Muscle of leg (tissue), 16 donors: ENCODE measurements at places on chromosomes 2 and 18.
A peak's percentile ranks its signal among the peaks of the same experiment; 100 is the strongest.

DNA sequence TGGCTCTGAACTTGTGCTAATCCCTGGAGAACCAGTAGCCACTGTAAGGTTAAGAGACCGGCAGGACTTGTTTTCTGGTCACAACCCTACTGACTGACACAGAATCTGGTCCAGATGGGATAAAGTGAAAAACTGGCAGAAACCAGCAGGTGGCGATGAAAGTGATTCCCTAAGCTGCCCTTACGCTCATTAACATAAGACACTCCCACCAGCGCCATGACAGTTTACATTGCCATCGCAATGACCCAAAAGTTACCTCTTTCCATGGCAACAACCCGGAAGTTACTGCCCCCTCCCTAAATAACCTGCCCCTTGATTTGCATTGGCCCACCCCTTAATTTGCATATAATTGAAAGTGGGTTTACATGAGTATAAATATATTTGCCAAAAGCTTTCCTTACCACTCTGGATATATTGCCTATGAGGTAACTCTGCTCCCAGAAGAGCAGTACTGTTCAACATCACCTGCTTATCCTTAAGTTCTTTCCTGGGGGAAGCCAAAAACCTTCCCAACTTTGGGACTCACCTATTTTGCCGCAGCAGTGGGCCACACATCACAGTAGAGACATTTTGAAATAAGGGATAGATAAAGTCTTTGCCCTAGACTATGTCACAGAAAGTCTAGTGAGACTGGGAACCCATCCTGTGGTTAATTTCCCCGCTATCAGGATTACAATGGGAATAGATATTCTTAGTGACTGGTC lies 35.8 kb upstream of the AFF3 start:
- peak; percentile 22 for DNase-seq

DNA sequence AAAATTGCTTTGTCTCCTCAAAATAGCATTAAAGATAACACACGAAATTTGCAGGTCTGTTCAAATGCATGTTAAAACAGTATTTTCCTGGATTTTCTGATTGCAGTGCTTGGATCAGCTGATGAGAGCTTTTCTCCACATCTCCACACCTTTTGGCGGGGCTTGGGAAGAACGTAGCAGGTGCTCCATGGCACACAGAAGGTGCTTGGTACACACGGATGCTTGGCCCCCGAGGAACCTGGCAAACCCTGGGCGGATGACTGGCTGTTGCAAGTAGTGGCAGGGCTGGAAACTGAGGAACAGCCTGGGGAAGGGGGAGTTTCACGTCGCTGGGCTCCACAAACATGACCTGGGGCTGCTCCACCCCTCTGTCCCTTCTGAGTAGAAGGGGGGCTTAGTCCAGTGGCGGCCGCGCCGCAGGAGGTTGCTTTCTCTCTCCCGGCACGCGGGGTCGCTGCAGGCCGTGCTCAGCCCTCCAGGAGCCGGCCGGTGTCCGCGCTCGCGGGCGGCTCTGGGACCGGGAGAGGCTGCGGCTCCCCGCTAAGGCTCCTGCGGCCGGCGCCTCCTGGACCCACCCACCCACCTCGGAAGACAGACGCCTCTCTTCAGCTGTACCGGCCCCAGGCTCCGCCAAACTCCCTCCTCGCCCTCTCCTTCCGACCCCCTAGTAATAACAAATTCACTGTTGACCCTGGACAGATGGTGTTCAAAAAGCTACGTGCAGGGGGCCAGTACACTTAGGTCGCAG lies 69.3 kb downstream of the MARCO start:
- peak; percentile 30 for DNase-seq

GRCh38 chr2:202038471-202039277 lies 5.0 kb downstream of the FZD7 start:
- DNase-seq, result peak; percentile 57

DNA sequence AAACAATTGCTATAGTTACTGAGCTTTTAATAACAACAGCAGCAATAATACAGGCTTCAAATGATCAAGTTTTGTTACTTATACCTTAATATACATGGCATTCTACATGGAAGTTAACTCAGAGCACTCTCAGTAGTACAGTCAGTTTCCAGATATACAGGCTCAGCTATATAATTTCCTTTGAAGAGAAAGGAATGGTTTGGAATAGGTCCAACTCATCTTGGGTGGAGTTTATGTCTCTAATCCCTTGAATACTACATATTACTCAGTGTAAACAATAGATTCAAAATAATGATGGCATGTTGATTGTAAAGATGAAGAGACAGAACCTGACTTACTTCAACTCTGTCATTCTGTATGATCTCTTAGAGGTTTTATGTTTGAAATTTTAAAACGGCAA lies 174.9 kb downstream of the EPHA4 start:
- DNase-seq, result peak; percentile 12

DNA sequence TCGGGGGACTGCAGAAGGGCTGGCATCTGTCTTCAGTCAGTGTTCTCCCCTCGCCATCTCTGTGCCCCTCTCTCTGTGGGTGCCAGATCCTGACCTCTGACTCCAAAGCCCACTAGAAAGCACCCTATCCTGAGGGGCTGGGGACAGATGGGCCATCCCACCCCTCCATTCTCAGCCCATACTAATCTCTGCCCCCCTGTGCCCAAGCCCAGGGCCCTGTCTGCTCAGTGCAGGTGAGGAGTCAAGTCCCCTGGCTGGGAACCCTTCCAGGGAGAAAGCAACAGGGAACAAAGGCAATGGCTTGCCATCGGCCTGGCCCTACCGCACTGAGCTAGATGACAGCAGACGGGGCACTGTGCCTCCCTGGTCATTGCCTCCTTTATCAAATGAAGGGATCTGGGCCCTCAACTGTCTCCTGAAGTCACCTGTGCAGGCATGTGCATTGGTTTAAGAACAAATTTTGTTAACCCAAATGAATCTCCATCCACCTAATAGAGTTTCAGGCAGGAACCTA lies 42.7 kb upstream of the ID2 start:
- no peak for DNase-seq

- no peak for DNase-seq
These were observed at the start of gene TMEM163 for GRCh38 chr2:134718817-134719814. Gene TMEM163, minus strand, starts transcription at chr2:134719000.

GRCh38 chr18:24995056-24995455 lies 356.9 kb downstream of the ZNF521 start:
- no peak for DNase-seq

DNA sequence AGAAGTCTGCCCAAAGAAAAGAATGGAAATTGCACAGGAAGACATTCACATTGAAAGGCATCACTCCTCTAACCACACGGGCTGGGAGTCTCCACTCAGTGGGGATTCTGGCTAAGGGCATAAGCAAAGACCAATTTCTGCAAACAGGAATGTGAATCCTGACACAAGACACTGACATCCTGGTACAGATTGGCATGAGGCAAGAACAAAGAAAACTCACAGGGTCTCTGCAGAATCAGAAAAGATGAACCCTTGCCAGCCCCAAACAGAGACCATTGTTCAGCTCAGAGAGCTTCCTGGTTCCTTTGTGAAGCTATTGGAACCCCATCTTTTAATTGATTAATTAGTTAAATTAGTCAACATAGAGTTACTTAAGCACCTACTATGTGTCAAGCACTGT lies 82.3 kb downstream of the UPP2 start:
- no peak for DNase-seq

- no peak for DNase-seq
These were observed 127.6 kb upstream of the HS6ST1 start for GRCh38 chr2:128446049-128446873.

GRCh38 chr2:172340394-172340793 lies 87.0 kb upstream of the ITGA6 start:
- no peak for DNase-seq

DNA sequence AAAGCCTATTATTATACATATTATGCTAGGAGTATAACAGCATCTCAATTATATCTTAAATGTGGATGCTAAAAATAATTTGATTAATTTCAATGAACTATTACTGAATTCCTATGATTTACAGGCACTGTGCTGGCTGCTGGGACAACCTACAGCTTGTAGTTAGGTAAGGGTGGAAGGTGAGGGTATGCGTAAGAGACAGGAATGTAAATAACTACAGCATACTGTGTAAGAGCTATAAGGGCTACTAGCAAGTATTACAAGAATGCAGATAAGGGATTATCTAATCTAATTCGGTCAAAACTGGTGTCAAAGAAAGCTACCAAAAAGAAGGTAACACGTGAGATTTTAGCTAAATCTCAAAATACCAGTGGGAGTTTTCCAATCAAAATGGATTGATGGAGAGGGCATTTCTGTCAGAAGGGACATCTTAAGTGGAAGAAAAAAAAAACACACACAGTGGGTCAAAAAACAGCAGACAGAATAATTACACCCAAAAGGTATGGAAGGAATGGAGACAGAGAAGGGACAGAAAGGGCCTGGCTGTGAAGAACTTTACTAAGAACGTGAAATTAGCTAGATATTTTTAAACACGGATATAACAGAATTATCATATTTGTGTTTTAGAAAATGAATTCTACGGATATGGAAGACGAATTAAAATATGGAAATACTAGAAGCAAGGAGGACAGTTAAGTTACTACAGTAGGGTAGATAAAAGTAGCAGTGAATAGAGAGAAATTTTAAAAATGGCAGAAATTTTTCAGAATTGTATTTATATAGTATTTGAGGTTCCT lies 47.1 kb downstream of the STRN start:
- DNase-seq, result no peak

- no peak for DNase-seq
These were observed 557 bp downstream of the DCC start for GRCh38 chr18:52340406-52341102.

DNA sequence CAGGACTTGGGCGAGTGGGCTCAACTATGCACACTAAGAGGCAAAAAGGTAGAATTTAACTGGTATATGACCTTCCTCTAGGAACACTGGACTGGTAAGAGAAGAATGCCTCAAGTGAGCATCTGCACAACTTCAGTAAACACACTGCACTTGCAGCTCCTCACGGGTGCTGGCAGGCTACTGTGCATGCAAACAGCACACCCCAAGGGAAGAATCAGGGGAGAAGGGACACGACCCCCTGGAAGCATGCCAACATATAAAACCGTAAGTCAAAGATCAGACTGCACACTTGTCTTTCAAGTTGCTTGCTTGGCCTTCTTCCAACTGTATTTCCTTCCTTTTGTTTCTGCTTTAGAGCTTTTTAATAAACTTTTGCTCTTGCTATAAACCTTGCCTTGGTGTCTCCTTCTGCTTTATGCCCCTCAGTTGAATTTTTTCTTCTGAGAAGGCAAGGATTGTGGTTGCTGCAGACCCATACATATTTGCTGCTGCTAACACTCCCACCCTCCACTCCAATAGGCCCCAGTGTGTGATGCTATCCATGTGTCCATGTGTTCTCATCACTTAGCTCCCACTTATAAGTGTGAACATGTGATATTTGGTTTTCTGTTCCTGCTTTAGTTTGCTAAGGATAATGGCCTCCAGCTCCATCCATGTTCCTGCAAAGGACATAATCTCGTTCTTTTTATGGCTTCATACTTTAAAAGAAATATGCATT lies 263.7 kb upstream of the SPOPL start:
- DNase-seq, result peak; percentile 43

DNA sequence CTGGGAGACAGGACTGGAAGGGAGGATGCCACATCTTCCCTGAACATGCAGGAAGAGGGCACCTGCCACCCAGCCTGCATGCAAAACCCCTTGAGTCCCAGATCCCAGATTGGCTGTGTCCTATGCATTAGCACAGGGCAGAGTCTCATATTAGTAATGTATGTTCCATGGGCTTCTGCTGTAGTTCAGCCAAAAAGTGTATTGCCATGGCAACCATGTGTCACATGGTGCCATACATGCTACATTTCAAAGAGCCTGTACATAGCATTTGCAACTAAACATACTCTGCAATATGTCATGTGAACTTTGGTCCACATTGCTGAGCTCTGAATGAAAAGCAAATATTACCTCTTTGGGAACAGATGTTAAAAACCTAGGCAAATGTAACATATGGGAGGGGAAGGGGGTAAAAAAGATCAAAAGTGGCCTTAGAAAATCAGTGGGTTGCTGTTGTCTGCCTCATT lies 78.4 kb downstream of the DPP4 start:
- no peak for DNase-seq

DNA sequence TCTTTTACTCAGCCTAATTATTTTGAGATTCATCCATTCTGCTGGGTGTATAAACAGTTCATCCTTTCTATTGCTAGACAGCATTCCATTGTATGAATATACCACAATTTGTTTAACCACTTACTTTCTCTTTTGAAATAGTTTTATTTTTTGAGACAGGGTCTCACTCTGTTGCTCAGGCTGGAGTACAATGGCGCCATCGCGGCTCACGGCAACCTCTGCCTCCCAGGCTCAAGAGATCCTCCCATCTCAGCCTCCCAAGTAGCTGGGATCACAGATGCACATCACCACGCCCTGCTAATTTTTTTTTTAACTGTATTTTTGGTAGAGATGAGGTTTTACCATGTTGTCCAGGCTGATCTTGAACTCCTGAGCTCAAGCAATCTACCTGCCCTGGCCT lies 54.5 kb downstream of the USP37 start:
- DNase-seq, result no peak

- DNase-seq, result peak; percentile 80
These were observed 163.8 kb downstream of the FAM210A start for GRCh38 chr18:13562494-13563029.

DNA sequence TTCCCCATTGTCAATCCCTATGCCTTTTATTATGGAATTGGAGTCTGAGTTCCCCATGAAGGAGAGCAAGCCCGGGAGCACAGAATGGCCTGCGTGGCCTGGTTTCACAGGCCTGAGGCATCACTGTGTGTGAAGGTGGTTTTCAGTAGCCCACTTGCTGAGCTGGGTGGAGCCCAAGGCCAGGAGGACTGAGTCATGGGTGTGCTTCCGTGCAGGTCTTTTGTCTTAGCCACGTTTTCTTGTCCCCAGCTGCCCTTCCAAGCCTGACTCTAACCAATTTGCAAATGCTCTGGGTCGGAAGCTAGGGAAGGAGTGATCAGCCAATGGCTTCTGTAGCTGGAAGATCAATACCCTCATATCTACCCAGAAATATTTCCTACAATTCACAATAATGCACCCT lies 119.2 kb downstream of the MAPK4 start:
- DNase-seq, result no peak

DNA sequence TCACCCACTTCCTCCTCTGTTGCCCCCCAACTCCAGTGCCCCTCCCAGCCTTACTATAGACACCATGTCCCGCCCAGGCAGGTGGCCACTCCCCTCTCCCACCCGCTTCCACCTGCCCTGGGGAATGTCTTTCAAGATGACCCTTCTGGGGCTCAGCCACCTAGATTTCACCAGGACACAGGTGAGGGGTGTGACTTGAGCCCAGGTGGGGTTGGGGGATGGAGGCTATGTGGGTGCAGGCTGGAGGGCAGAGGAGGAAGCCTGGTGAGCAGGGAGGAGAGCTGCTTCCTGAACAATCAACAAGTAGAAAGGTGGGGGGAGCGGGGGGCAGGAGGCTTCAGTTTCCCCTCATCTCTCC lies 8.7 kb downstream of the ADRA2B start:
- no peak for DNase-seq

GRCh38 chr2:22756276-22757043 lies 628.5 kb upstream of the KLHL29 start:
- DNase-seq, result no peak

GRCh38 chr2:54455563-54456361 lies at the start of gene SPTBN1:
Gene SPTBN1, plus strand, starts transcription at chr2:54456327. Its CDS starts 70,092 bp downstream, at chr2:54526419.
- DNase-seq, result peak; percentile 97

- no peak for DNase-seq
These were observed 20.2 kb upstream of the ERMN start for GRCh38 chr2:157345647-157346389.
